ENCODE measurements at places on chromosomes 3 and 15. TPM values are rescaled to one million over a fixed set of nuclear protein-coding genes. Genes with fewer than 3 reads are reported as not detected.

- no peak for ATAC-seq
Measured at GRCh38 chr15:40398413-40398873, 7.2 kb upstream of the IVD start.

DNA sequence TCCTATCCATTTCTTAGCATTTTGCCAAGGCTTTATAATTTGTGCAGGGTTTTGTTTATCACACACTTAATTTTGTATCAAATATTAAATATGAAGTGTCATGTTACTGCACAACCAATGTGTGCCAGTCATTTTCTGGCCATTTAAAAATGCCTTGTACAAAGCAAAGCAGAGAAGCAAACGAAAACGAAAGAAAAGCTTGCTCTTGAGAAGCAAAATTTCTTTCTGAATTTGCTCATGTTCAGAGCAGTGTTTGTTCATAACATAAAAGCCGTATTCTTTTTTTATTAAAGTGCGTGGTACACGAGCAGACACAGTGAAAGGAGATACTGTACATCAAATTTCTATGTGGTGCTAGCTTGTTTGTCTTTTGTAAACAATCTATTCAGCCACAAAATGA, 792.6 kb downstream of the NAALADL2 start:
- ATAC-seq: no peak

- ATAC-seq: peak; percentile 91
Measured at GRCh38 chr15:52261498-52262242, 33.9 kb downstream of the MYO5C start.

GRCh38 chr3:194686816-194687637, 1.3 kb downstream of the FAM43A start:
- ATAC-seq: no peak

DNA sequence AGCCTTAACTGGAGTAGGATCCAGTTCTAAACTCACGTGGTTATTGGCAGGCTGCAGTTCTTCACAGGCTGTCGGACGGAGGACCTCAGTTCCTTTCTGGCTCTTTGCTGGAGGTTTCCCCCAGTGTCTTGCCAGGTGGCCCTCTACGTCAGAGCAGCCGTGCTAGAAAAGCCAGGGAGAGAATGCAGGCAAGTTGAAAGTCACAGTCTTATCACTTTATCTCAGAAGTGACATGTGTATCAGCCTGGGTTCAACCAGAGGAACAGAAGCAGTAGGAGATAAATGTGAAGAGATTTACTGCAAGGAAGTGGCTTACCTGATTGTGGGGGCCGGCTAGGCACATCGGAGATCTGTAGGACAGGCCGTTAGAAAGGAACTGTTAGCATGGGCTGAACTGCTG, 125.3 kb upstream of the BNIP2 start:
- no peak for ATAC-seq

Gene RASA2
- 10.6 TPM for total RNA-seq

Gene STXBP5L
- 0.94 TPM for total RNA-seq
